SW480 (cell line): ENCODE measurements at places on chromosomes 1 and 21.
A peak's percentile ranks its signal among the peaks of the same experiment; 100 is the strongest.

GRCh38 chr1:15949453-15950245 is 26.3 kb downstream of the ZBTB17 start:
- peak; percentile 77 for DNase-seq

- no peak for DNase-seq
Measured at GRCh38 chr21:42607102-42607501, 46.3 kb upstream of the PDE9A start.

GRCh38 chr1:179953974-179954492 is 577 bp upstream of the CEP350 start:
- peak; percentile 60 for DNase-seq

GRCh38 chr1:76381450-76382097 is 307.0 kb downstream of the ST6GALNAC3 start:
- no peak for DNase-seq

DNA sequence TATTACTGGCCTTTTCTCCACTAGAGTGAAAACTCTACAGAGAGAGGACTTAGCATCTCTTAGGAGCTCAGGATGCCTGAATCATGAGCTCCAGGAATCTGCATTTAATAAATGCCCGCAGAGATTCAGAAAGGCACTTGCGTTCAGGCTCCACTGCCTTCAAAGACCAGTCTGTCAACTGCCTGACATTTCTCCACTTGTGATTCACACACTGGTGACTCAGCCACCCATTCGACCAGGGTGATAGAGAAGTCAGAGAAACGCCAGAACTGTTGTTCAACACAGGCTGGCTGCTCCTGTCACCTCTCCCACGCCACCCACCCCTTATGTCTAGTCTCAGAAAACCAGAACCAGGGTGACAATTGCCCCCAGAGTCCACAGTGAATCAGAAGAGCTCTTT is 26.9 kb upstream of the LBR start:
- DNase-seq = peak; percentile 91

DNA sequence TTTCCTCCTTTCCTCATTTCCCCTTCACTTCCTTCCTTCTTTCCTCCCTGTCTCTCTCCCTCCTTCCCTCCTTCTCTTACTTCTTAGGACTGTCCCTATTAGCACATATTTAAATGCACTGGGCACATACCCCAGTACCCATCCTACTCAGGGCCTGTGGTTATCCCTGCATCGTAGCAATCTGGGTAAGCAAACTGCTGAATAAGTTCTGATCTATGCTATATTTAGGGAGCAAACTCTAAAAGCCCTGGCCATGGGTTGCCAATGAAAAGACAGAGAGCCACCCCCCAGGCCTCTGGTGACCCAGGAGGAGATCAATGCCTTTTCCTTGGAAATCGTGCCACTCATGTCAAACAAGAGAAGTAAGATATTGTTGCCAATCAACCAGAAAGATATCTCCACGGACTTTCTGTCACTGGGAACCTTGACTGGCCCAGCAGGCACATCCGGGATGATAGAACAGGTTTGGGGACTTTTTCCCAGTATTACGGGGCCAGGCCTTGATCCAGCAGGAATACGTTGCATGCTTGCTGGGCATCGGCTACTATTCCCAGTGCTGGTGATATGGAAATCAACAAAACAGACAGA is 5.4 kb downstream of the FAM3B start:
- no peak for DNase-seq

GRCh38 chr1:110183642-110184167 is 26.4 kb upstream of the KCNC4 start:
- DNase-seq = no peak
